NT2/D1 (cell line): ENCODE measurements at places on chromosomes 4 and X.

DNA sequence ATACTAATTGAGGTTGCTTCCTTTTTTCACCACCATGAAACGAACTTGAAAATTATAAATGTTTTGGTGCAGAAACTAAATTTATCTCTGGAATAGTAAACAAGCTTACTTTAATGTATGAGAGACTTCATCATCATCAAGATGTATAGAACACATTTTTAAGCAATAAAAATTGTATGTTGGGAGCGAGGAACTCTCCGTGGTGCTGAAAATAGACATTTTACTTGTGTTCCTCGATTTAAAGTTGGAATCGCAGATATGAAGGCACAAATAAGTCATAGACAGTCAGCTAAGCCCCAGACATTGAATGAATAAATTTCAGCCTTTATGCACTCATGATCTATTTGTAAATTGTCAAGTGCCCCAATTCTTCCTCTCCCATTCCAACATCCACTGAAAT, 310.7 kb downstream of the STK32B start:
- DNase-seq = no peak

GRCh38 chr4:76182463-76182862, 31.2 kb downstream of the SCARB2 start:
- no peak for DNase-seq

- no peak for DNase-seq
Measured at GRCh38 chr4:168751263-168752225, 254.7 kb downstream of the PALLD start.

DNA sequence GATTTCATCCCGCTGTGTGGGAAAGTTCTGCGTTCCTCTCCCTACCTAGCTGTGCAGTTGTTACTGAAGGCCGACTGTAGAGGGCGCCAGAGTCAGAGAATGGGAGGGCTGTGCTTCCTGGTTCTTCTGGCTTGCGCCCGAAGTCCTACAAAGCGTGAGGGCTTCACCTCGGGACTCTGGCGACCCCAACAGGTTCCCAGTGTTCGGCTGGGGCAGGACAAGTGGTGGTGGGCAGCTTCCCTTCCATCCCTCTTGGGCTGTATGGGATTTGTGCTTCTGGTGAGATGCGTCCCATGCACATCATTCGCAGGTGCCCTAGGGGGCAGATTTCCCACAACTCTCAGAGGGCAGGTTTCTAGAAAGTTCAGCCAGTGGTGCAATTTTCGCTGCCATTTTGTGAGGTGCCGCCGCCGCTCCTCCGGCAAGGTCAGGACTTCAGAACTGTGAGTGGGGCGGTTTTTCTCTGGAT, 27.3 kb downstream of the CT45A1 start:
- no peak for DNase-seq

GRCh38 chr4:86036736-86037135, 323.1 kb downstream of the MAPK10 start:
- DNase-seq = no peak

GRCh38 chr4:113785781-113786180, 24.2 kb upstream of the CAMK2D start:
- no peak for DNase-seq
